Stimulated activated CD4-positive, alpha-beta T cell treated with anti-CD3 and anti-CD28 coated beads, Interleukin-15, amount 100 ng/mL, for 24 hours (primary cell): ENCODE measurements at places on chromosomes 1 and 21.

DNA sequence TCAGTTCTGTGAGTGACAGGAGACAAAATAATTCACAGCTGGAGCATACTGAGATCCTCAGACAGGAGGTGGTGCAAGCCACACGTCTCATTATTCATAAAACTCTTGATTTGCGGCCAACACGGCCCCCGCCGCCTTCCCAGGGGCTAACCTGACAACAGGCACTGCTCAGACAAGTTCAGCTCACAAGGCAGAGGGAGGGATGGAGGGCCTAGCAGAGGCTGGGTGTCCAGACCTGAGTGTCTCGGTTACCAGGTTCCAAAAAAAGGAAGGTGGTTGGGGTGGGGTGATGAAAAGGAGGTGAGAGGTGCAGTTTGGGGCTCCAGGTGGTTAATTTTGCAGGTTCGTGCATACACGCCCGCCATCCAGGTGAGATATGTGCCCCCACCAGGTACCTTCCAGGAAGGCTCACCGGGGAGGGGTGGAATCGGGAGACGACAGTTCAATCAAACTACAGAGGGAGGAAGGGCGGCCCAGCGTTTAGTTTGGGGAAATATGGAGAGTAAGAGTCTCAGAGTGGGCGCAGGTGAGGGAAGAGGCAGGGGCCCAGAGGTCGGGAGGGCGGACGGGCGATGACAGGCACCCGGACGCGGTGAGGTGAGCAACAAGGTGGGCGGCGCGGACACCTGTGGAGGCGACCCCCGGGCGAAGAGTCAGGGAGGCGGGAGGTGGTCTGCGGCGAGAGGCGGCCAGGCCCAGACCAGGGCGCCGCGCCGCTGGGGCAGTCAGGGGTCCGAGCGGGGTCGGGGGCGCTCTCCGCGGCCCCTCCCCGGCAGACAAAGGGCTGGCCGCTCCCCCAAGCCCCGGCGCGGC is 629 bp downstream of the CTNNBIP1 start:
- peak; percentile 56 for DNase-seq

- peak; percentile 11 for DNase-seq
Measured at GRCh38 chr1:85027242-85027983, 20.9 kb downstream of the MCOLN3 start.

- no peak for DNase-seq
Measured at GRCh38 chr1:150126811-150127210, 22.9 kb upstream of the PLEKHO1 start.

GRCh38 chr21:43294194-43294902 is 125.5 kb downstream of the CRYAA start:
- DNase-seq: no peak

- no peak for DNase-seq
Measured at GRCh38 chr1:194026422-194026821, 840.0 kb upstream of the B3GALT2 start.

DNA sequence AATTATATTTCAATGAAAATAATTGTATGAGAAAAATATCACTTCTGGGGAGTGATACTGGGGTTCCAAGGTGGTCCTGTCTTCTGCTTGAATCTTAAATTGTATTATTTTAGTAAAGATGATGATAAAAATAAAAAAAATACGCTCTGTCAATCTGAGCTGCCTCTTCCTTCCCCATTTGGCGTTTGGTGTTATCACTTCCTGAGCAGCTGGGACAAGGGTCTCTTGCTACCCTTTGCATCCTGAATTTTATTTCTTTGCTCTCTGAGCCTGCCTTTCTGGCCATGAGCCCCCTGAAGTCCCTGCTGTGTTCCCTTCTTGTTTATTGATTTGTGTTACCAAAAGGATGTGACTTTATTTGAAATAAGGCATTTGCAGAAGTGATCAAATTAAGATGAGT is 111.0 kb downstream of the KCNJ6 start:
- no peak for DNase-seq

- DNase-seq: peak; percentile 82
Measured at GRCh38 chr1:22416555-22417454, 34.8 kb upstream of the ZBTB40 start.

GRCh38 chr1:53516181-53516580 is 57.0 kb downstream of the DMRTB1 start:
- DNase-seq: no peak

GRCh38 chr21:35511696-35512162 is 462.6 kb upstream of the RUNX1 start:
- no peak for DNase-seq

- DNase-seq: no peak
Measured at GRCh38 chr1:78005755-78006154, 1.0 kb downstream of the DNAJB4 start.

DNA sequence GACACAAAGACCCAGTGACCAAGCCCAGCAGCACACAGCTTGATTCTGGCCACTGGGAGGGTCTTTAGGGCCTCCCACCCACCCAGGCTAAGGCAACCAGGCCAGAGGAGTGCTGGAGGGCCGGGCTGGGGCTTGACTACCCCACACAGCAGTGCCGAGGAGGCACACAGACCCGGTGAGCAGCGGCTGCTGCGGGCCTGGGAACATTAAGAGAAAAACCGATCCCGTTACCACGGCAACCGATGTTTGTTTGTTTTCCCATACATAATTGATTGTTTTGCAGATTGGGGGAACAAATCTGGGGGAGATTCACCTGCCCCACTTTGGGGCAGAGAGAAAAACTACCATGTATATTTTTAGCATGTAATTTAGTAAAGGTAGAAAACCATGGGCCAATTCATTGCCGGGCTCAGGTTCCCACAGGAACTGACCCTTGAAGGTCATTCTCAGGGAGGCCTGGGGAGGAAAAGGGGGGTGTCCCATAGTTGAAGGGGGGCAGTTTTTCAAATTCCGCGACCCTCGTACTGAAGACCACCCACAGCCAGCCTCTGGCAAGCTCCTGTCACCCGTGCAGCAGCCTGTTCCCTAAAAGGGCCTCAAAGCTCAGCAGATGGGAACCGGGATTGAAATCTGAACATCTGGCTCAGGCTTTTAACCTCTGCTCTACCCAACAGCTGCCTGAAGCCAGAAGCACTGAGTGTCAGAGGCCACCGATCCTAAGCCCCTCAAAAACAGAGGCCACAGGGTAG is 35.3 kb downstream of the CHD5 start:
- DNase-seq: no peak

DNA sequence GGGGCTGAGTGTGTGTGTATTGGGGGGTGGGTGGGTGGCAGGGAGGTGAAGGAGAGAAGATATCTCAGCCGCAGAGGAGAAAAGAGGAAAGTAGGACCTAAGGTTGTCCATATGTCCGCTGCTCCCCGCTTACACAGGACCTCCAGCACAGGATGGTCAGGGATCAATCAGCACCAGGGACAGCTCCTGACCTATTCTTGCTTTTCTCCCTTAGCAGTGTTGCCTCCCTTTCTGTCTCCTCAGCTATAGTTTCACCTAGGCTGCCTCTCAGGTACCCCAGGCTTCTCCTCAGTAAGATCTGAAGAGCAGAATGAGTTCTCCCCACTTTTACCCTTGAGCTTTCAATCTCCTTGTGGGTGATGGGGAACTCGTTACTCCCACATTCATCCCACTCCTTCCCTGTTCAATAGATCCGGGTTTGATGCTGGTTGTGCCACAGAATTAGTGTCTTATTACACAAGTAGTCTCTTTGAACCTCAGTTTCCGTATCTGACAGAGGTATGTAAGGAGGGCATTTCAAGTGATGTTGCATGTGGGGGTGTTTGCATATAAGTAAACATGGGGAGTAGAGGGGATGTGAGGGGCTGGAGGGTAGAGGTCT is 1.4 kb upstream of the DPH2 start:
- no peak for DNase-seq
